ENCODE measurements at places on chromosomes 1 and 21.

DNA sequence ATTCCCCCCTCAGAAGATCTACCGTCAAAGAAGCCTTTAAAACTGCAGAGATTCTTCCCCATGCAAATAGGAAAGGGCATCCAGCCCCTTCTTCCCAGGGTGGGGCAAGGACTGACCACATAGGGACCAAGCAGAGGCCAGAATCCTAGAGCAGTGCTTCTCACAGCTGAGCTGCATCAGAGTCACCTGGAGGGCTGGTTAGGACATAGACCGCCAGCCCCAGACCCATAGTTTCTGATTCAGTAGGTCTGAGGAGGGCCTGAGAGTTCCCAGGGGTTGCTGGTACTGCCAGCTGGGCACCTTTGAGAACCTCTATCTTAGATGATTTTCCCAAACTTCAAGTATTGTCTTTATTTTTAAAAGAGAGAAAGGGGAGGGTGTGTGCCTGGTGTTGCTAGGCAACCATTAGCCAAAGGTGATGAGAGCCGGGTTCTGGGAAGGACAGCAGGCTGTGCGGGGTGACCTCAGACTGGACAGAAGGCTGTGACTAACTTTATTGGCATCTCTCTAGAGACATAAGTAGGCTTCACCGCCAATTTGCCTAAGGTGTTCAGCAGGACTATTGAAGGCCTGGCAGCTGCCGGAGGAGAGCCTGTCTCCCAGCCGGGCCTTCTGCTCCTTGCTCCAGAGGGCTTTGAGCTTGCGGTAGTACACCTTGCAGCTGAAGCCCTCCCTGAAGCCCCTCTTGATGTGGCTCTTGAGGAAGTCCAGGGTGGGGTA lies 3.0 kb downstream of the SPATA46 start:
- no peak for DNase-seq

DNA sequence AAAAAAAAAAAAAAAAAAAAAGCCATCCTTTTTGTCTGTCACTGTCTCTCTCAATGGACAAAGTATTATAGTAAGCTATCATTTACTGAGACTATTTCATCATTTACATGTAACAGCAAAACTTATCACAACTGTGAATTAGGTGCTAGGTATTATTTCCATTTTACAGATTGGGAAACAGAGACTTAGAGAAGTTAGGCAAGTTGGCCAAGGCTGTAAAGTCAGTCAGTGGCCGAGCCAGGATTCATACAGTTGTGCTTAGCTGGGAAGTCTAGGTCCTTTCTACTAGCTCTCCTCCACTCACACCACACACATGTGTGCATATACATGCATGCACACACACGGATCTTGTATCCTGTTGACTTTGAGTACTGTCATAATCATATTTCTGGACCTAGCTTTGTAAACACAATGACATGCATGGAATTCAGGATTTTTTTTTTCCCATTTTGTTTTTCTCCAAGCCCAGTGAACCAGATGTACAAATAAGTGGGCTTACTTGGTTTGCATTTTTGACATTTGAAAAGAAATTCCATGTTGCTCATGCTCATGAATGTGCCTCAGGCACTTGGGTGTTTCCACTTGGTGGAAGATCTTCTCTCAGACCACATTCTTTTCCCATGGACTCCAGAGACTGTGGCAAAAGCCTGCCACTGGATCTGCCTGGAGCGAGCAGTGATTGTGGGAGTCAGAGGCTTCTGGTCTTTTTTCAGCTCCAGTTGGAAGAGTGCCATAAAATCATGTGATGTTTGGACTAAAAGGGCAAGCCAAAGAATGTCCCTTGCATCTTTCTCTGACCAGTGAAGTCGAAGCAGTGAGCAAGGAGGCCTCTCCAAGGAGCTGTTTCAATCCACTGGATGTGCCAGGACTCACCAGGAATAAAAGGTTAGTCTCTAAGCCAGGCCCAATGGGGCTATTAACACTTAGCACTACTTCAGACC lies 61.7 kb upstream of the DNAJC6 start:
- peak; percentile 95 for DNase-seq

GRCh38 chr1:29380532-29380931 lies 144.2 kb downstream of the PTPRU start:
- DNase-seq = no peak

DNA sequence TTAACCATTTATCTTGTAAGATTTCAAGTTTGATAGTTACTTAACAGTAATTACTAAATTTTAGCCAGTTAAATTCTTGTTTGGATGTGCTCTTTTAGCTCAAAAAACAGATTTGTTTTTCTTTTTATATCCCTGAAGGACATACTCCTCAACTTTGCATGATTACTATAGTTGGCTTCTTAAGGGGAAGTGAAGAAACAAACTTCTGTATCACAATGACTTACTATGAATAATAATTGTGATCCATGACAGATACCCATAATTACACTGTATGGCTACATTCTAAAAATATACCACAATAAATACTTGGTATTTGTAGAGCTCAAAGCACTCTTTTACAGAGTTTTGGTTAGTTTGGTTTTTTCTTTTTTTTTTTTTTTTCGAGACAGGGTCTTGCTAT lies 55.8 kb downstream of the IARS2 start:
- no peak for DNase-seq

- DNase-seq = no peak
Measured at GRCh38 chr1:151346082-151346768, 827 bp downstream of the RFX5 start.

- no peak for DNase-seq
Measured at GRCh38 chr1:175390522-175391254, 198.1 kb upstream of the KIAA0040 start.

DNA sequence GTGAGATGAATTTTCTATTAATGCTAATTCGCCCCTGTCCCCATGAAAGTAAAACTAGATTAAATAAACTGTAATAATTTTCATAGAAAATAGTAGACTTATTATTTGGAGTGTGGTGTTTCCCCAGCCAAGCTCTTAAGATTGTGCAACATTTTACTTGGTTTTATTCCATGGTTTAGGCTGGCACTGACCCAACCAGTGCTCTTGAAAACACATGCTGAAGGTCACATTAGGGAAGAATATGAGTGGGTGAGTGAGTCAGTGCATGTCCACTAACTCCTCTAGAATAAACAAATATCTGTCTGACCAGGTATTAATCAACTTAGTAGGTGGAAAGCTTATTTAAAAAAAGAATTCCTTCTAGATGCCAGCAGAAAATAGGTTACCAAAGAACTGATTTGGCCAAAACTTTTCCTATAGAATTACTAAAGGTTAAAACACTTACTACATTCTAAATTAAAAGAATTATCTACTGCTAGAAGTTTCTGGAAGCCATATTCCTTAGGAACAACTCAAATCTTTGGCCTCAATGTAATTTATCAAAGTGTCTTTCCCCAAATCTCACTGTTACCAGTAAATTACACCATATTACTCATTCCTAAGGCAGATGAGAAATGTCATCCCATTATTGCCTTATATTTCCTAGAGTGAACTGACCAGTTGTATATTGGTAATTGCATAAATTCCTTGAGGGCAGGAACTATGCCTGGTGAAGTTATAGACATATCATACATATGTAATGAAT lies 89.7 kb upstream of the RGS1 start:
- DNase-seq = no peak

GRCh38 chr21:39220150-39220549 lies 36.9 kb upstream of the PSMG1 start:
- DNase-seq = no peak

DNA sequence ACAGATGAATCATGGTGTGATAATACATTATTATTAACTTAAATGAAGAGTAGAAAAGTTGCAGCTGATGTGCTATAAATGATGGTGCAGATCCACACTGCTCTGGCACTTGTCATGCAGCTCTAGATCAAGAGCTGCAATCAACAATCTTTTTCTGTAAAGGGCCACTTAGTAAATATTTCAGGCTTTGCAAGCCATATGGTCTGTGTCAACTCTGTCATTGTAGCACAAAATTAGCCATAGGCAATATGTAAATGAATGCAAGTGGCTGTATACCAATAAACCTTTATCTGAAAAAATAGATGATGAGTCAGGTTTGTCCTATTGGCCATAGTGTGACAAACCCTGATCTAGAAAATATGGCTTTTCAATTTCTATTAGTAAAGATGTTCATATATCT lies 66.6 kb downstream of the RGS18 start:
- DNase-seq = no peak

GRCh38 chr1:230913496-230913895 lies 45.2 kb upstream of the C1orf198 start:
- no peak for DNase-seq

GRCh38 chr1:52323731-52324130 lies 42.3 kb downstream of the CC2D1B start:
- no peak for DNase-seq

DNA sequence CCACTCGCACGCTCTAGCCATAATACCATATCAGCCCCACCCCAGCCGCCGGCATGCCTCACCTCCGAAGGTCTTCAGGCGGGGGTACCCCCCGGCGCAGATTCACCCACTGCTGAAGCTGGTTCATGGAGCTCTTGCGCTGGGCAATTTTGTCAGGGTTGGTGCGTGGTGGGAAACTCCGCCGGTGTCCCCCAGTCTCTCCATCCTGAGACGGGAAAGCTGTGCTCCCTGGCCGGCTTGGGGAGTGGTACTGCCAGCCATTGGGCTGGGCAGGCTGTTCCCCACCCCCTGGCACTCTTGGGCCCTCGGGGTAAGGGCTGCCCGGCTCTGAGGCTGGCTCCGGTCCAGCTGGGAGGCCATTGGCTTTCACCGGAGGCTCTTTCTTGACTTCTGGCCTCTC lies 45.4 kb upstream of the GOLT1A start:
- DNase-seq = no peak

- DNase-seq = no peak
Measured at GRCh38 chr1:225146478-225146877, 217.0 kb downstream of the DNAH14 start.

GRCh38 chr1:93611668-93612067 lies 70.0 kb downstream of the BCAR3 start:
- DNase-seq = no peak

DNA sequence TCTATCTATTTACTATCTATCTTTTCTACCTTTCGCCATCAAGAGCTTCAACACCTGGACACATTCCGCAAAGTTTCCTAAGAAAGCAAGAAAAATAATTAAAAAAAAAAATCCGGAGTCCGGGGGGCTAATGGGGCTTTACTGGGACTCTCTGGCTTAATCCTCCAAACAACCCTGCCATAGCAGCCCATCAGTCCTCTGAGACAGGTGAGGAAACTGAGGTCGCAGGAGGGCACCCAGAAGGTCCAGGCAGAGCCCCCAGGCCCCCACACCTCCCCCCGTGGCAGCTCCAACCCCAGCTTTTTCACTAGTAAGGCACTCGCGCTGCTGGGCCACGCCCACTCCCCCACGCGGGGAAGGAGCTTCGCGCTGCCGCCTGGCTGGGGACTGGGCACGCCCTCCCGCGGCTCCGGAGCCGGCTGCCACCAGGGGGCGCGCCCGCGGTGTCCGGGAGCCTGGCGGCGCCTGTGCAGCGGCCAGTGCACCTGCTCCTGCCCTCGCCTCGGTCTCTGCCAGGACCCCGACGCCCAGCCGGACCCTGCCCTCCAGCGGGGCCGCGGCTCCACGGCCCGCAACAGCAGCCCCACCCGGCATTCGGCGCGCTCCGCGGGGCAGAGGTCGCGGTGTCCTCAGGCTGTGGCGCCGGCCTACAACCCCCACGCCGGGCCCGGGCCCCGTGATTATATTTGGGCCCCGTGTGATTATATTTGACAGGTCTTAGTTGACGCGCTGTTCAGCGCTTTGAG lies 54.1 kb upstream of the SAMD11 start:
- DNase-seq = peak; percentile 90

DNA sequence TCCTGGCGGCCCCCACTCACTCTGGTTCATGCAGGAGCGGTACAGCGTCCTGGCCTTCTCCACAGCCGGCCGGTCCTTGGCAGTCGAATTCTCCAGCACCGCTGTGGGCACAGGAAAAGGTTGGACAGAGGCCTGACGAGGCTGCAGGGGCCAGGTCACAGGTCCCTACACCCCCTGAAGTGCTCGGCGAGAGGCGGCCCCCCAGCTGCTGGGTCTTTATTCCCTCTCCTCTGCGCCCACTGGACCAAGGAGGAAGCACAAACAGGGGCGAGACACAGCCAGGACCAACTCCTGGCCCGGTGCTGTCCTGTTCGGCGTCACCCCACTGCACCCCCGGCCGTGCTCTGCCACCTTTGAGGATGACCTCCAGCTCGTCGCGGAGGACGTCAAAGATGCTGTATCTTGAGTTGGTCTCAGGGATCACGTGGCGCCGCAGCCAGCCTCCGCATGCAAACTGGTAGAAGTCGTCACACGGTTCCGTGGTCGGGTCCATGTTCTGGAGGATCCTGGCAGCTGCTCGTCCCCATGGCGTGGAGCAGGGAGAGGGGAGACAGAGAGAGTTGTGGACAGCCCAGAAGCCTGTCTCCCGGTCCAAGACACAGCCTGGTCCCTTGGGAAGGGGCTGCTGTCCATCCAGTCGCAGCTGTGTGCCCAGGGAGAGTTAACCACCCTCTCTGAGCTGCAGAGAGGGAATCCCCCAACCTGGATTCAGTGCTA lies 22.9 kb downstream of the PRXL2B start:
- no peak for DNase-seq

- DNase-seq = no peak
Measured at GRCh38 chr1:204260601-204261197, 46.9 kb upstream of the GOLT1A start.

DNA sequence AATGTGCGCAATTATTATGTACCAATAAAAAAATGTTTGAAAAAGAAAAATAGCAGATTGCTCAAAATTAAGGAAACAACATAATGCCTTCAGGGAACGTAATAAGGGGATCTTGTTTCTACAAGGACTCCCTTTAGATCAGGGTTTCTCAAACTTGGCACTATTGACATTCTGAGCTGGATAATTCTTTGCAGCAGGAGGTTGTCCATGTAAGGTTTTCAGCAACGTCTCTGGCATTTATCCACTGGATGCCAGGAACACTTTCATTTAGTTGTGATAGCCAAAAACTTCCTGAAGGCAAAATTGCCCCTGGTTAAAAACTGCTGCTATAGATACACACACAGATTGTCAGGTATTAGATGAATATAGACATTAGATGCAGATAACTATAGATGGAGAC lies 666.7 kb upstream of the ADAMTS5 start:
- no peak for DNase-seq

DNA sequence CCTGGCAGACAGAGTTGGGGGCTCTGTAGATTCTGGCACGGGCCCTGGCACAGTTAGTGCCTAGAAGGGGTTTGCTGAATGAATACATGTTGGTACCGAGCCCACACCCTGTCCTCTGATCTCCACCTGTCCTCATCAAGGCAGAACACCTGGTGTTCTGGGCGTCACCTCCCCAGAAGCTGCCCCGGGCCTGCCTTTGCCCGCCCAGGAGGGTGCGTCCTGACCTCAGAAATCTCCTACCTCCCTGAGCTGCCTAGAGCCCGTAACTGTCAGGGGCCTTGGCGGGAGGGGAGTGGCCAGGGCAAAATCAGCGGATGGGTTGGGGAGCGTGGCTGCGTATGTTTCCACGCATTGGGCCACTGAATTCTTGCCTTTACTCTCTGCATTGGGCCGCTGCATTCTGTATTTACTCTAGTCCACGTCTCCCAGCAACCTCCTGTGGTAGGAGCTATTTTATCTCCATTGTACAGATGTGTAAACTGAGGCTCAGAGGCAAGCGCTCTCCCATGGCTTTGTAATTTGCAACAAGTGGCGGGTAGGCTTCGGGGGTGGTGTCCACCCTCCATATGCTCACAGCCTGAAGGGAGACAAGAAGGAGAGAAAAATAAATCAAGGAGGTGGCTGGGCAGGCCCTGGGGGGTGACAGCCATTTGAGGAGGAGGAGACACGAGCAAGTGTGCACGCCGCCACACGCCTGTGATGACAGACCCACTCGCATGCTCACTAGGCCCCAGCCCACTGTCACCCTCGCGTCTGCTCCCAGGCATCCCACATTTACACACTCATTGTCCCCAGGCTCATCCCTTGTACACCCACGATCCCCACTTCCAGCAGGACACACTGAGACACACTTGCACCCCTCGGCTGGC lies 95.7 kb upstream of the WNT4 start:
- no peak for DNase-seq

- DNase-seq = no peak
Measured at GRCh38 chr1:81702903-81703302, 97.8 kb upstream of the ADGRL2 start.
